ENCODE measurements at places on chromosomes 13 and 19. TPM values are rescaled to one million over a fixed set of nuclear protein-coding genes. Genes with fewer than 3 reads are reported as not detected.
A peak's percentile ranks its signal among the peaks of the same experiment; 100 is the strongest.

DNA sequence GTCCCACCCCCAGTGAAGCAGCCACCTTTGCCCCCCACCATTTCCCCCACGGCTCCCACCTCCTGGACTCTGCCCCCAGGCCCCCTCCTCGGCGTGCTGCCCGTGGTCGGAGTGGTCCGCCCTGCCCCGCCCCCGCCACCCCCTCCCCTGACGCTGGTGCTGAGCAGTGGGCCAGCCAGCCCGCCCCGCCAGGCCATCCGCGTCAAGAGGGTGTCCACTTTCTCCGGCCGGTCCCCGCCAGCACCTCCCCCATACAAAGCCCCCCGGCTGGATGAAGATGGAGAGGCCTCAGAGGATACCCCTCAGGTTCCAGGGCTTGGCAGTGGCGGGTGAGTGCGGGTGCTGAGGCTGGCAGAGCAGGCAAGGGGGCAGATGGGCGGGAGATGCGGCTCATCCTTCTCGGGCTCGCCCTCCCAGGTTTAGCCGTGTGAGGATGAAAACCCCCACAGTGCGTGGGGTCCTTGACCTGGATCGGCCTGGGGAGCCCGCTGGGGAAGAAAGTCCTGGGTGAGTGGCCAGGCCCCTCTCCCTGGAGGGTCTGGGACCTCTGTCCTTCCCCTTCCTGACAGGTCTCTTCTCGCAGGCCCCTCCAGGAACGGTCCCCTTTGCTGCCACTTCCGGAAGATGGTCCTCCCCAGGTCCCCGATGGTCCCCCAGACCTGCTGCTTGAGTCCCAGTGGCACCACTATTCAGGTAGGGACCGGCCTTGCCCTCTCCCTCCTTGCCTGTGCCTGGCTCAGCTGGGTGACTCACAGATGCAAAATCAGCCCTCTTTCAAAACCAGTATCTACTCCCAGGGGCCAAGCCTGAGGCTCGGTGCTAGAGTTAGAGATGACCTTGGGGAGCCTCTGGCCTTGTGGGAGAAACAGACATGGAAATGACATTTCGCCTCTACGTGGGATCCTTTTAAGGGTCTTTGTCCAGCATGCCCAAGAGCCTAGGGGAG is 8.8 kb downstream of the IGFLR1 start:
- DNase-seq: no peak

- no peak for DNase-seq
These were observed 350.2 kb upstream of the TSHZ3 start for GRCh38 chr19:31699421-31699820.

GRCh38 chr13:31328549-31329235 is 128.9 kb downstream of the B3GLCT start:
- DNase-seq: no peak

ATP4A gene
- total RNA-seq: not detected

DNA sequence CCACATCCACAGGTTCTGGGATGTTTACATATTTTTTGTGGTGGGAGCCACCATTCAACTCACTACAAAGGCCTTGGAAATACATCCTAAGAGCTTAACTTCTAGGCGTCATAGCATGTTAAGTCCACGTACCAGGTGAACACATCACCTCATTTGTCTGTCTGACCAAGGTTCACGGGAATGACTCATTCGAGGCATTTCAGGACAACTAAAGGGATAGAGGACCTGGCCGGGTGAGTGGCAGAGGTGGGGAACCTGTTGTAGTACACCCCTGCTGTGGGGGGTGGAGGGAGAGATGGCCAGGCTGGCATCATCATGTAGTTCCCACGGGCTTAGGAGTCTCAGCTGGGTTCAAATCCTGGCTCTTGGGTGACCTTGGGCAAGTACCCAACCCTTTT is 51.5 kb downstream of the BICRA start:
- no peak for DNase-seq

- DNase-seq: no peak
These were observed 630 bp downstream of the COQ8B start for GRCh38 chr19:40716031-40716481.

GRCh38 chr13:49214917-49215376 is 5.2 kb upstream of the MLNR start:
- no peak for DNase-seq

DNA sequence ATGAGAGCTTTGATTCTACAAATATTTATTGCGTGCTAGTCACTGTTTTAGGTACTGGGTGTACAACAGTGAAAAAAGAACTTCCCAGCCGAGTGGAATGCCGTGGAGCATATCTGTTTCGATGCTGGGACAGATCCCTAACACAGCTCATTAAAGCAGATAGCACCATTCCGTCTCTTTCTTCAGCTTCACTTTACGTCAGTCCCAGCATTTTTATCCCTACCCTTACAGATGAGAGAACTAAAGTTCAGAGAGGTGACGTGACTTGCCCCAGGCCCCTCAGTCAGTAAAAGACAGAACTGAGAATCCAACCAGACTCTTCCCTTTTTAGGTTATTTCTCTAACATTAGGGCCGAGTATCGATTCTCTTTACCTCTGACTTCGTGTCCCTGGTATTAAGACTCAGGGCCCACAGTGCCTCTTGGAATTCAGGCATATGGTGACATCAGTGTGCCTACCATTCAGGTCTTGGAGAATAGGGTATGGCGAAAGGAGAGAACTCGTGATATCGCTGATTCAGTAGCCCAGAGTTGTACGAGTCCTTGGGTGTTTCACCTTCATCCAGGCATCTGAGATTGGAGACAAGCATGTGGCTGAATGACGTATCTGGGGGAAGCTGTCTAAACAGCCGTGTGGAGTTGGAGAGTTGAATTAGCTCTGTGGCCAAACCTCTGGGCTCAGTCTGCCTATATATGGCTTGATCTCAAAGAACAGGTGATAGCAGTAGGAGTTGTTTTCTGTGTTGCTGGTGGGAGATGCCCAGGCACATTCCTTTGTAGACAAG is 27.1 kb downstream of the ACTN4 start:
- no peak for DNase-seq

ZNF20 gene
- total RNA-seq: 11.4 TPM

C19orf73 gene
- not detected for total RNA-seq

DNA sequence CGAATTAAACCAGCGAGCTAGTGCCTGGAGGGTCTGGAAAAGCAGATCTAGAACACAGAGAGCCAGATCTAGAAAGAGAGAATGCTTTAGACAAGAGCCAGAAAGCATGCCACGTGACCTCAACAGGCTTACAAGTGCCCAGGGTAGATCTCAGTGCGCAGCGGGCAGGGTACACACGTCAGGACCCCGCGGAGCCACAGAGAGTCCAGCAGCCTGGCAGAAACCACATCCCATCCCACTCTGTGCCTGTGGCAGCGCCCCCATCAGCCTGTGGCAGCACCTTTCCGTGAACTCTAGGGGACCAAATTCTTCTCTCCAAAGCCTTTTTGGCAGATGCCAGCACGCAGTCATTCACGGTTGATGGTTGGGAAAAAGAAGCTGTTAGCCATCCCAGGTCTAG is 5.9 kb downstream of the ARHGEF1 start:
- DNase-seq: no peak

DNA sequence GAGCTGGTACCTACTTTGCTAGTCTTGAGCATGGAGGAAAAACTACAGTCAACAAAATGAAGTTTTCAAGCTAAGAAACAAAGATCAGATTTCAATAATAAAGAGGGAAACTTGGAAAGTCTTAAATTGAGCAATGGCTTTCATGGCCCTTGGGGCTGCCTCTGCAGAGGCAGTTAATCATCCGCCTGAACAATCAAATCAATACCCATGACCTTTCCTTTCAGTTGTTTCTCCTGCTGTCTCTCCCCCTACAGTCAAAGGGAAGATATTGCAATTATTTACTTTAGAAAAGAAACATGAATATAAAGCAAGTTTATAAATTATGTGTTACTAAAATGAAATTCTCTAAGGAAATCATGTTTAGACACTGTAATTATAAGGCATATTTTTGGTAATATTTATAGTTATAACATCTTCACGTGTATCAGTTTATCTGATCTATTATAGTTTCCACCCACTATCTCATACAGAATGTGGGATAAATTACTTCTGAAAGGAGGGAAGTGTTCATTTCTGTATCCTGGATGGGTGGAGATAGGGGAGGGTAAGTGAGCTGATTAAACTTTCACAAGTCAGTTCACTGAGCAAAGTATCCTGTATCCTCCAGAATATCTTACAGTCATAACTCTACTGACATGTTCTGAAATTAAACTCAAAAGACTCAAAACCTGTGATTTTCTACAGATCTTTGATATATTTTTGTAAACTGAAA is 72.4 kb upstream of the TSC22D1 start:
- DNase-seq: no peak

DNA sequence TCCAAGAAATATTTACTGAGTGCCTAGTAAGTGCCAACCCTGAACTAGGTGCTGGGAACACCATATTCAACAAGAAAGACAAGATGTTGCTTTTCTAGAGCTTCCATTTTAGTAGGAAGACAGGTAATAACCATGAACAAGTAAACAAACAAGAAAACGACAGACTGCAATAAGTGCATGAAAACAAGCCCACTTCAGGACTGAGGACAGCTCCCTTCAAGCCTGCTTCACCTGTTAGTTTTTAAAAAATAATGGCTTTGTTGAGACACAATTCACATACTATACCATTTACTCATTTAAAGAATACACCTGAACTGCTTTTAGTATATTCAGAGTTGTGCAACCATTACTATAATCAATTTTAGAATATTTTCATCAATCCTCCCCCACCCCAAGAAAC is 30.4 kb downstream of the CYP4F22 start:
- peak; percentile 29 for DNase-seq

DNA sequence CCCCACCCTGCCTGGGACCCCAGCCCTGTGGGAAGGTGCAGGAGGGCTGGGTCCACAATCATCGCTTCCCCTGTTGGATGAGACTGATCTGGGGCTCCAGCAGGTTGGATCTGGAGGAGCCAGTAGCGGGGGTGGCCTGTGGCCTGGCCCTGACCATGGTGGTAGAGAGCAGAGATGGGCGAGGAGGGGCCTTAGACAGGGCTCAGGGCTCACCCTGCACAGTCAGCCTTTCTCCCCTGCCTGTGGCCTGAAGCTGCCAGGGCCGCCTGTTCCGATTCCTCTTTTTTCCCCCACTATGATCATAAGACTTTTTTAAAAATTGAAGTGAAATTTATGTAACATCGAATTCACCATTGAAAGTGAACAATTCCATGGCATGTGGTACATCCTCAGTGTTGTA is 18.2 kb downstream of the SIN3B start:
- DNase-seq: no peak

GDF15 gene
- total RNA-seq: 93.9 TPM

CBY2 gene
- not detected for total RNA-seq

DNA sequence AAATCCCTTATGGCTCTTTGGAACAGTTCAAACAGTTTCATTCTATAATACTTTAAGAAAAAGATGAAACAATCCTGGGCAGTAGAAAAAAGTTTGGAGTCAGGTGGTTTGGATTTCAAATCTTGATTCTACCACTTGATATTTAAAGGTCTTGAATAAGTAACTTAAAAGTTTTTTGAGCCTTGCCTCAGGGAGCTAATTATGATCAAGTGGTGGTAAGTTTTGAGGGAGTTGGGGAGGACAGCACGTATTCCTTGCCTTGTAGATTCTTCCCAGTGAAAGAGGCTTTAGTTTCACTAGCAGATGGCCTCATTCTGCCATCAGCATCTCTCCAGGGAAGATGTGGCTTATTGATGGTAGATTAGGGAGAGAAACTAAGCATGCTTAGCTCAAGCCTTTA is 168.4 kb upstream of the CSNK1A1L start:
- DNase-seq: no peak

DNA sequence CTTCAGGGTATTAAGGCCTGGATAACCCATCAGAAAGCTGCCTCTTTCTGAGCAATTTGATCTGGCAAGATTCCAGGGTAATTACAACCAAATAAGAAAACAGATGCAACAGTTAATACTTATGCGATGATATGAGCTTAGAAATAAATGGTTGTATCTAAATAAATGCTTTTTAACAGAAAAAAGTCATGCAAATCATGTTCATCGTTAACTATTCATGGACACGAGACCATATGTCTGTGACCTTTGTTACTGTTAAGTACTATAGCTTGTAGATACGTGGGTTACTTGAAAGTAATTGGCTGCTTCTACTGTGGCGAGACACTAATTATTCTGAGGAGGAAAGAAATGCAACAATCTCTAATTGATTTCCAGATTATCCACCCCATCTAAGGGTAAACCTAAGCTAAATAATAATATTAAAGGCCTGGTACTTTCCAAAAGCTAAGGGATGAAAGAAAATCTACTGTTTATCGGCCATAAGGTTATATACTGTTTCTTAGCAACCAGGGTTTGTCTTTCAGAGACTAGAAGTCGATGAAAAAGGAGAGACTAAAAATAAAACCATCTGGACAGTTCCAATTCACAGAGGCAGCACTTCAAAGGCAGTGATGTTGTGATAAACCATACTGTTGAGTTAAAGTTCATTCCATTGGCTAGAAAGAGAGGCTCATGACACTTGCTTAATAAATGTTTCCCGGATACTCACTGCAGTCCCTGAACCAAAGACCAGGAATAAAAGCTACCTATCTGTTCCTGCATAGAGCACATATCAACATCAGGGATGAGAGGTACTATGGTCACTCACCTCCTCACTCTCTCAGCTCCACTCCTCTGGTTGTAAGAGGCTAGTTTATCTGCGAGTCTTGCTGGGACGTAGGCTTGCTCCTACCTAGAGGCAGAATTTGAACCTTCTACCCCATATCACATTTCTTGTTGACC is 1.5 kb downstream of the EPSTI1 start:
- no peak for DNase-seq

SHC2 gene
- 19.6 TPM for total RNA-seq

KLK2 gene
- total RNA-seq: not detected

GRCh38 chr19:29467824-29468401 is 57.9 kb upstream of the VSTM2B start:
- peak; percentile 49 for DNase-seq

All from A172 (cell line).